ENCODE measurements at places on chromosomes 2 and 18.
A peak's percentile ranks its signal among the peaks of the same experiment; 100 is the strongest.

- no peak for DNase-seq
Measured at GRCh38 chr2:69858261-69858660, 28.8 kb downstream of the GMCL1 start.

- DNase-seq = no peak
Measured at GRCh38 chr2:1744151-1744445, 217 bp downstream of the PXDN start.

DNA sequence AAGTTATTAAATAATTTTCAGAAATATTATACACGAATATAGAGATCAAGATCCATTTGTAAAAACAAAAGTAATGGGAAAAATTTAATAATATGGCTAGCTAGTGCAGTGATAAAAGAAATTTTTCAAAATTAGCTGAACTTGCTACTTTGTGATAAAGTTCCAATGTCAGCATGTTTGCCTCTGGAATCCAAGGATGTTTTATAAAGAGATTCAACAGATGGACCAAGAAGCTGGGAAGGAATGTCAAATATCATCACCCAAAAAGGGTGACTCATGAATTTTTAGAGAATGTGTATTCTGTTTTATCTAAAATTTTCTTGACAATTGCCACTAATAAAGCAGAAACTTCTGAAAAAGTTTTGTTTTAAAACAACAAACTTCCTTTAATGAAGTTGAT, 95.3 kb downstream of the FSIP2 start:
- DNase-seq = no peak

GRCh38 chr2:113700186-113700841, 56.1 kb downstream of the SLC35F5 start:
- DNase-seq = peak; percentile 66

DNA sequence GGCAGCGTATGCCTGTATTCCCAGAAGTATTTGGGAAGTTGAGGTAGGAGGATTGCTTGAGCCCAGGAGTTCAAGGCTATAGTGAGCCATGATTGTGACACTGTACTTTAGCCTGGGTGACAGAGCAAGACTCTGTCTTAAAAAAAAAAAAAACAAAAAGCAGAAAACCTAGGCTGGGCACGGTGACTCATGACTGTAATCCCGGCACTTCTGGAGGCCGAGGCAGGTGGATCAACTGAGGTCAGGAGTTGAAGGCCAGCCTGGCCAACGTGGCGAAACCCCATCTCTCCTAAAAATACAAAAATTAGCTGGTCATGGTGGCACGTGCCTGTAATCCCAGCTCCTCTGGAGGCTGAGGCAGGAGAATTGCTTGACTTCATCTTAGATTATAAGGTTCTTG, 46.4 kb downstream of the MTA3 start:
- DNase-seq = no peak

DNA sequence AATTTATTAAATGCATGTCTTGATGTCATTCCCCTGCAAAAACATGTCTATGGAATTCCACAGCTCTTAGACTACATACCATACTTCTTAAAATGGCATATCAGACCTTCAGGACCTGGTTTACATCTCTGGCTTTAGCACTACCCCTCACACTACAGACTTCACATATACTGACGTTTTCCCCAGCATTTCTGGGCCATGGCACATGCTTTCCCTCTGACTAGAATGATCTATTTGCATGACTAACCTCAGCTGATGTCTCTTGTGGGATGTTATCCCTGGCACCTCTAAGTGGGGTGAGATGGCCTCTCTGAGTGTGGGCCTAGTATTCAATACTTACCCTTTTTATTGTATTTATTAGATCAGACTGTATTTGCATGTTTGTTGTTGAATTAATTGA, 381.6 kb downstream of the ERBB4 start:
- DNase-seq = no peak

Measured in CD4-positive, alpha-beta T cell treated with Interleukin-17A for 1 hour (primary cell).